ENCODE measurements at places on chromosomes 6 and 20.

DNA sequence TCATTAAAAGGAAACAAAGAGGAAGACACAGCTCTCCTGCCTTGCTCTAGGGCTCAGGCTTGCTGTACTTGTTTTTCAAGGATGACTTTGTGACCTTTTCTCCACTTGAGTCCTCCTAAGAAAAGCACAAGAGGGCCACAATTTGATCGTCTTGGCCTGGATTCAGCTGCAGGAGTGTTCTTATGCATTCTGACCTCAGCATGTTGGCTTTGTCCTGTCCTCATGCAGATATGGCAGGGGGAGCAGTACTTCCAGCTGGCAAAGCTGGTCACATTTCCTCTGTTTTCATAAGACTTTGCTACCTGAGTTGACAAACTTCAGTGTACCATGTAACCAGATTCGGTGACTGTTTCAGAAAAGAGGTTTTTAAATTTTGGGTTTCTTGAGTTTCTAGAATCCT lies 30.8 kb downstream of the KDM1B start:
- no peak for DNase-seq

- no peak for DNase-seq
Measured at GRCh38 chr6:2523061-2523460, 227.7 kb downstream of the MYLK4 start.

DNA sequence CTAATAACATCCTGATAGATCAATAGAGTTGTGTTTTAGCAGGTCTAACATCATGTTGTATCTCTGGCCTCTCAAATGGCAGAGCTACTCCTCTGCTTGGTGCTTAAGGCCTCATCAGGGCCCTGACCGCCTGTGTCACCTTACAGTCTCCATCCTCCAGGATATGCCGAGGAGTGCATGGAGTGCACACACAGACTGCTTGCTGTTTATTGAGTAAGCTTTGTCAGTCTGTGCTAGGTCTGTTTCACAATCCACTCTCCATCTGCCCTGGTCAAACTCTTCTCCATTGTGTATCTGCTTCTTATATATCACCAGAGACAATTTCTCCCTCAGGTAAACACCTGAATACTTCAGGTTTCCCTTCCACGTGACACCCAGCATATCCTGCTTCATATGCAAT lies 136.1 kb downstream of the SLC24A3 start:
- no peak for DNase-seq

- peak; percentile 93 for DNase-seq
Measured at GRCh38 chr6:129500958-129501739, 208.8 kb downstream of the ARHGAP18 start.

DNA sequence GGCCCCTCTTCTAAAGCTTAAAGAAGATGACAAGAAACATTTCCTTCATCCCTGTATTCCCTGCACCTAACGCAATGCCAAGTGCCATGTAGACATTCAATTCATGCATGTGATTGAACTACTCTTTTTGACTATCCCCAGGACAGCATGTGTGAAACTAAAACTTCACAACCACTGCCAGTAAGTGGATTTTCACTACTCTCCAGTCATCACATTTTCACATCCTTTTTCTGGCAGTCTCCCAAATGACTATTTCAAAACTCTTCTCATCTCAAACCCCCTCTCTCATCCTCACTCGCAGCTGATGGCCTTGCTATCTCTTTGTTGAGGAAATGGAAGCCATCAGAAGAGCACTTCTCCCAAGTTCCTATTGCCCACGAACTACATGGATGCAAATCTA lies 122.6 kb downstream of the OPRM1 start:
- no peak for DNase-seq

DNA sequence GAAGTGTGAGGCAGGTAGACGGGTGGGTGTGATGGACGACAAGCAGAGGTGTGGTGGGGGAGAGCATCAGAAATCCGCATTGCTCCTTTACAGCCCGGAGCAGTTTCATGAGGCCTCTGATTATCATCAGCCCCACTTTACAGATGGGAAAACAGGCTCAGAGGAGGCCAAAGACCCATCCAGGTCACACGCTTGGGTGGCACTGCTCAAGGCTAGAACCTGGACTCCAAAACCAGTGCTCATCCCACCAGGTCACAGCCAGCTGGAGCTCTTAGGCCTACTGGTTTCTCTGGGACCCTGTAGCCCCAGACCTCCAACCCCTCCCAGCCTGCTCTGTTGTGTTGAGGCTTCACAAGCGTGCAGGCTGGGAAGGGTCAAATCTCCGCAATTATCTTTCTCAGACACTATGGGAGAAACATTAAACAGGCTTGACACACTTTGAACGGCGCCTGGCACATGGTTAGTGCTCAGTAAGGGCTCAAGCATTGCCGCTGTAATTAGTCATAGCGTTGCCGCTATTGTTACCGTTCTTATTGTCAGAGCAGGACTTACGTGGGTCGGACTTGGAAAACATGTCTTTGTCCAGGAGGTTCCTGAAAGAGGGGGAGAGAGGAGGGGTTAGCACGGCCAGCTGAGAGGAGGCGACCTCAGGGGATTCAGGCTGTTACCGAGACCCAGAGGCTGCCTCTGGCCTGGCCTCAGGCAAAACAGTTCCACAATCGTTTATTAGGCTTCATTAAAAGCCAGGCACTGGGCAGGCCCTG lies 16.6 kb downstream of the CPNE5 start:
- no peak for DNase-seq

DNA sequence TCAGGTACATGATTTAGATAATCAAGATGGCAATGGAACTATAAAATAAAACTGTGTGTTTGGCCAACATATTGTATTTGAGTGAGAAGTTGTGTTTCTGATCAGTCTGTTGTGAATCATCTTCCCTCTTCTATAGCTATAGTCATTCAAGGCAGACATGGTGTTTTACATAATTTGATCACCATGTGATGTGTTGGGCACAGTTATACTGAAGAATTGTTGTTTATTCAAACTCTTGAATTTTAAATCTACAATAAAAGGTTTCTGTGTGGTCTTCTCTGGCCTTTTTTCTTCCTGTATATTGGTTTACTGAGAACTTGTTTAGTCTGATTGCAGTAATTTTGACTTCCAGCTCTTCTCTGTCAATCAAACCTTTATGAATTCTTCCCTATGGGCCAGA lies 4.4 kb downstream of the RNF182 start:
- DNase-seq, result no peak

Data from EL (cell line).